ENCODE measurements at places on chromosomes 2 and 18. TPM values are rescaled to one million over a fixed set of nuclear protein-coding genes. Genes with fewer than 3 reads are reported as not detected.

DYNAP gene
- not detected for total RNA-seq

PDE11A gene
- 0.56 TPM for total RNA-seq

- no peak for DNase-seq
These were observed 44.1 kb upstream of the TTC39C start for GRCh38 chr18:23970161-23971096.

- DNase-seq = no peak
These were observed 256.5 kb downstream of the CNTNAP5 start for GRCh38 chr2:124281541-124281940.
